ENCODE measurements at places on chromosomes 16 and 17.
A peak's percentile ranks its signal among the peaks of the same experiment; 100 is the strongest.

DNA sequence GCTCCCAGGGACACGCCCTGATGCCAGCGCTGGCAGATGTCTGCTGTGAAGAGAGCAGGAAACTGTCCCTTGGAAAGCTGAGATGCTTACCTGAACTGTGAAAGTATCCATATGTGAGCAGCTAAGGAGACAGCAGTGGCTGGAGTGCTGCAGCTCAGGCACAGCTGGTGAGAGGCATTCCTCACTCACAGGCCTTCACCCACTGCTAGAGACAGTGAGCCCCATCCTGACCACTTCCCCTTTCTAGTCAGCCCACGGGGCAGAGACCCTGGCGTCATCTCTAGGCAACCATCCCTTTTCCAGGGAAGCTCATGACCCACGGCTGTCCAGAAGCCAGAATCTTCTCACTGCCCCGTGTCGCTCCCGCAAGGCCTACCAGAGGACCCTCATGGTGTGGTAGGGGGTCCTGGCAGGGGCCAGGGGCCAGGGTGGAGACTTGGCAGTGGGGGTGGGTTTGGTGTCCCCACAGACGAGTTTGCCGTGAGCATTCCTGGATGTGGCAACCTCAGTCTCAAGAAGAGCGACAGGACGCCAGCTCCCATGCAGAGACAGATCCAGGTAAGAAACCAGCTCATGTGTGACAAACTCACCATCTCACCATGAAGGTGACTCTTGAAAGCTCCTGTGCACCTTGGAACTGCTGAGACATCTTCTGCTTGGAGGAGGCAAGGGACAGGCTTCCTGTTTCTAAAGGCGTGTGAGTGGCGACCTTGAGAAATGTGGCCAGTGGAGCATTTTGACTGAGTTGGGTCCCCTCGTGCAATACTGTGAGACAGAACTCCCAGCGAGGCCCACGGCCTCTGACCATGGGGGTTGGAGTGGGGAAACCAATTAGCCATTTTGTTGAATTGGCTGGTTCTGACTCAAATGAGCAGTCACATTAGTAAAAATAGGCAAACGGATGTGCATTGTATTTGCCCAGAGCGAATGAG lies at the start of gene SCIMP:
SCIMP (minus strand) TSS at position 216 of the 932 bp plus-strand sequence; CDS start at position 111, 105 bp downstream.
- peak; percentile 95 for DNase-seq

GRCh38 chr17:31604936-31605335 lies 213.5 kb downstream of the RAB11FIP4 start:
- DNase-seq = no peak

DNA sequence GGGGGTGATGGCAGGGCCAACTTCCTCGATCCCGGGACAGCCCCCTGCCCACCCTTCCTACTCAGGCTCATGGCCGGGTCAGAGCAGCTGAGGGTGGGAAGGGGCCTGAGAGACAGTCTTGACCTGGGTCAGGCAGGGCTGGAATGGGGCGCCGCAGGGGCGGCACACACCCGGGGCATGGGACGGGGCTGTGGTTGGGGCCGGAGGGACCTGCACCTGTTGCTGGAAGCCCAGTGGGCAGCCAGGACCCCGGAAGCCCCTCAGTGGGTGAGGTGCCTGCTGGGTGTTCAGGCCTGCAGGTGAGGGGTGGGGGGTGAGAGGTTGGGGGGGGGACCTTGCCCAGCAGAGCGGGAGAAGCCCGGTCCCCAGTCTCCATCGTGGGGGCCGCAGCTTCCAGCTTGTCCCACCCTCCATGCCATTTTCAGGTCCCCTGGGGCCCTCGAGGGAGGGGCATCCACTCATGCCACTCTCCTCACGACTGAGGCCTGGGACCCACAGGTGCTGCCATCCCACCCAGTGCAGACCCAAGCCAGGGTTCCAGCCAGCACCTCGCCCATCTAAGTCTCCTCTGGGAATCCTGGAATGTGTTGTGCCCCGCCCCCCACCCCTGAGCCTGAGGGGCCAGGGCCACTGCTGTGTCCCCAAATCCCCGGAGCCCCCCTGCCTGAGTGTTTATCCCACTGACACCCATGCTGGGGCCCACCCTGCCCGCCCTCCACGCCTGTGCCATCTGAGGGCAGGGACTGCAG lies 43.4 kb upstream of the ACSF3 start:
- no peak for DNase-seq

DNA sequence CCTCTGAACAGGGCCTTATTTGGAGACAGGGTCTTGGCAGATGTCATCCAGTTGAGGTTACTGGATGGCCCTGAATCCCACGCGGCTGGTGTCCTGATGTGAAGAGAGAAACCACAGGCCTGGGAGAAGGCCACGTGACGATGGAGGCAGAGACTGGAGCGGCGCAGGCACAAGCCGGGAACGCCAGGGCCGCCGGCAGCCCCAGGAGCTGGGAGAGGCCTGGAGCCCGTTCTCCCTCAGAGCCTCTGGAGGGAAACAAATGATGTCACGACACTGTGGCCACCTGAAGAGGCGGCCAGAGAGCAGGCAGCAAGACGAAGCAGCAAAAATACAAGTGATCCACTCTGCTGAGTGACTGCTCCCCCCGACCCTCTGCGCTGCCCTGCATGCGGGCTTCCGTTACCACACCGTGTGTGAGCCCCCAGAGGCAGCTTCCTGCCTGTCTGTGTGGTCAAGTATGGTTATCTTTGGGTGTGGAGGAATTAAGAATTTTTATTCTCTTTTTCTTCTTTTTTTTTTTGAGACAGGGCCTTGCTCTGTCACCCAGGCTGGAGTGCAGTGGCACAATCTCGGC lies 11.6 kb downstream of the CD7 start:
- no peak for DNase-seq

DNA sequence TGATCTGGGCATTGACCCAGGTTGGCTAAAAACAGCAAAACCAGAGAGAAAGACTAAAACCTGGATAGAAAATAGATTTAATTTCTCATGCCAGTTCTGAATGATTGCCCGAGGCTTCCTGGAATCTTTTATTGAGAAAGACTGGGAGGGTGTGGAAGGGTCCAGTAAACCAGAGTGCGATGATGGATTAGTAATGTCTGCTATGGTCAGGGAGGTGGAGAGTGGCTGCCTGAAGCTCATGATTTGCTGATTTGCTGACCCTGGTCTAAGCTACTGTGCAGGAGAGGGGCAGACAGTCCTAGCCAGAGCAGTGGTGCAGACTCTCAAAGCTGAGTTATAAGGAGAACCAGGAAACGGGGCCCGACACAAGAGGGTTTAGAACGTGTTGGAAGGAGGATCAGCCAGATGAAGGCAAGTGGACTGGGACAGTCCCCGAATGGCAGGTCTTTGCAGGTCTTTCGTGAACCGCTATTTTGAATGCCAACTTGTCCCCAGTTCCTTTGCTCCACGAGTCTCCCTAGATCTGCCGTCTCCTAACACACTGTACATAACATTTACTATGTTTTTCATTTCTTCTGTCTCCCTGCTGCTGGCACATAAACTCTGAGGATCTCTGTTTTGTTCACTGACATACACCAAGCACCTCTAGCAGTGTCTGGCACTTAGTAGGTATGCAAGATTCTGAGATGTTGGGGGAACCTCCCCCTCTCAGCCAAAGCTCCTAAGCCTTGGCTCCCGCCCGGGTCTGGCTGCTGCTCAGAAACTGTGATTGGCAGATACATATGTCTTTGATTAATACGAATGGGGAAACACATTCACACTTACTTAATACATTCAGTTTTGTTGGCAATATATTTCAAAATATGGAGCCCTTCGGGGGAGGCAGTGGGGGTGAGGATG lies 237.3 kb upstream of the TNRC6C start:
- no peak for DNase-seq
